Bronchial smooth muscle cell (primary cell): ENCODE measurements at places on chromosomes 7 and 10. TPM values are rescaled to one million over a fixed set of nuclear protein-coding genes. Genes with fewer than 3 reads are reported as not detected.

The MYO3A gene
- total RNA-seq: not detected in 2 replicates

The MYL7 gene
- total RNA-seq: 0.47 TPM in 1 of 2 replicates, not detected in the other

The AKR1B15 gene
- not detected in 2 replicates for total RNA-seq

The GPER1 gene
- total RNA-seq: 2.1 and 3.6 TPM in 2 replicates

The VWA2 gene
- total RNA-seq: 0.86 and 0.95 TPM in 2 replicates

The MARCHF5 gene
- total RNA-seq: 11.3 and 17.9 TPM in 2 replicates

The ANXA8 gene
- total RNA-seq: 0.32 and 0.52 TPM in 2 replicates

The COL1A2 gene
- 4,873 and 6,723 TPM in 2 replicates for total RNA-seq

The ADAM12 gene
- 9.1 and 11.5 TPM in 2 replicates for total RNA-seq

The GPR15LG gene
- not detected in 2 replicates for total RNA-seq

The SORBS1 gene
- total RNA-seq: 0.09 and 0.16 TPM in 2 replicates

The SYT15 gene
- total RNA-seq: under 0.01 TPM in 2 replicates

The CPA2 gene
- total RNA-seq: under 0.01 TPM in 1 of 2 replicates, not detected in the other

The OR2A7 gene
- total RNA-seq: 0.09 TPM in 1 of 2 replicates, not detected in the other

The FRAT2 gene
- 2.7 and 3.9 TPM in 2 replicates for total RNA-seq

The TMEM236 gene
- total RNA-seq: under 0.01 TPM in 1 of 2 replicates, not detected in the other

The SFMBT2 gene
- total RNA-seq: 0.17 and 0.47 TPM in 2 replicates

The BBS9 gene
- total RNA-seq: 22.8 and 27.1 TPM in 2 replicates

The FEZF1 gene
- not detected in 2 replicates for total RNA-seq

The PCDH15 gene
- total RNA-seq: not detected in 2 replicates

The RBP4 gene
- 0.17 TPM in 1 of 2 replicates, not detected in the other for total RNA-seq

The JCAD gene
- 2.0 and 4.3 TPM in 2 replicates for total RNA-seq

The ADIRF gene
- total RNA-seq: 197 and 447 TPM in 2 replicates

The CYTH3 gene
- total RNA-seq: 15.4 and 22.7 TPM in 2 replicates

The ST7 gene
- 12.3 and 13.3 TPM in 2 replicates for total RNA-seq

The PDE6C gene
- total RNA-seq: not detected in 2 replicates

The KCND2 gene
- total RNA-seq: 3.3 and 5.0 TPM in 2 replicates

The ERVW-1 gene
- not detected in 2 replicates for total RNA-seq

The PLXNA4 gene
- 0.47 and 2.5 TPM in 2 replicates for total RNA-seq

The SEMA3A gene
- 61.0 and 65.8 TPM in 2 replicates for total RNA-seq

The BCAP29 gene
- 32.8 and 34.5 TPM in 2 replicates for total RNA-seq

The STYXL1 gene
- 36.6 and 41.8 TPM in 2 replicates for total RNA-seq

The SKIDA1 gene
- total RNA-seq: 0.47 and 0.60 TPM in 2 replicates

The MINDY4 gene
- total RNA-seq: 4.4 and 6.3 TPM in 2 replicates

The BAIAP2L1 gene
- total RNA-seq: 0.77 and 1.3 TPM in 2 replicates

The OPTN gene
- total RNA-seq: 81.3 and 146 TPM in 2 replicates

The CYP2C19 gene
- total RNA-seq: not detected in 2 replicates

The PNLIPRP3 gene
- under 0.01 TPM in 1 of 2 replicates, not detected in the other for total RNA-seq

The ANKRD61 gene
- not detected in 2 replicates for total RNA-seq

The ELAPOR2 gene
- 0.26 and 2.2 TPM in 2 replicates for total RNA-seq

The GATA3 gene
- total RNA-seq: not detected in 2 replicates

The ASZ1 gene
- not detected in 2 replicates for total RNA-seq

The TLL2 gene
- under 0.01 TPM in 2 replicates for total RNA-seq
